ENCODE measurements at places on chromosomes 6 and 20.
A peak's percentile ranks its signal among the peaks of the same experiment; 100 is the strongest.

DNA sequence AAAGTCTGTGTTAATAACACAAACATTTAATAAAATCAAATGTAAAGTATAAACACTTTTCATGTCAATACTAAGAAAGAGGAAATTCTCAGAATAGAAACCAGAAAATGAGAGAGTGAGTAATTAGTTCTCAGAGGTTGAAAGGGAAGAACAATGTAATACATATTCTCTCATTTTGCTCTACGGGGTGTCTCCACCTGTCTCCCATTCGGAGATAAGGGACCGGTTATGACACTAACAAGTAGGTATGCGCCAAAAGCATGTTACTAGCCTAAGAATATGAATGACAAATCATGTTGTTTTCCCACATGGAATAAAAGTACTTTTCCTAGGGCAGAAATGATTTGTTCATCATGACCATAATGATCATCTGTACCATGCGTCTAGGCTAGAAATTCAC, 35.6 kb upstream of the PRELID3B start:
- ATAC-seq = no peak

DNA sequence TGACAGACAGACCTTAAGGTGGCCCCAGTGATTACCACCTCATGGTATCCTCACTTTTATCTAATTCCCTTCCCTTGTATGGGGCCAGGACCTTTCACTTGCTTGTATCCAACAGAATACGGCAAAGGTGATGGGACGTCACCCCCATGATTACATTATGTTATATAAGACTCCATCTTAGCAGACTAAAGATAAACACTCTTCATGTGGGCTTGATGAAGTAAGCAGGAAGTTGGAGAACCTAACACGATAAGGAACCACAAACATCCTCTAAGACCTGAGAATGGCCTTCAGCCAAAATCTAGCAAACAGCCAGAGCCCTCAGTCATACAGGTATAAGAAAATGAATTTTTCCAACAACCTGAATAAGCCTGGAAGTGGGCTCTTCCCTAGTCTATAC, 8.0 kb downstream of the SLC17A3 start:
- ATAC-seq = no peak

- ATAC-seq = peak; percentile 71
Observed at GRCh38 chr20:48751871-48752270, 75.9 kb downstream of the PREX1 start.

DNA sequence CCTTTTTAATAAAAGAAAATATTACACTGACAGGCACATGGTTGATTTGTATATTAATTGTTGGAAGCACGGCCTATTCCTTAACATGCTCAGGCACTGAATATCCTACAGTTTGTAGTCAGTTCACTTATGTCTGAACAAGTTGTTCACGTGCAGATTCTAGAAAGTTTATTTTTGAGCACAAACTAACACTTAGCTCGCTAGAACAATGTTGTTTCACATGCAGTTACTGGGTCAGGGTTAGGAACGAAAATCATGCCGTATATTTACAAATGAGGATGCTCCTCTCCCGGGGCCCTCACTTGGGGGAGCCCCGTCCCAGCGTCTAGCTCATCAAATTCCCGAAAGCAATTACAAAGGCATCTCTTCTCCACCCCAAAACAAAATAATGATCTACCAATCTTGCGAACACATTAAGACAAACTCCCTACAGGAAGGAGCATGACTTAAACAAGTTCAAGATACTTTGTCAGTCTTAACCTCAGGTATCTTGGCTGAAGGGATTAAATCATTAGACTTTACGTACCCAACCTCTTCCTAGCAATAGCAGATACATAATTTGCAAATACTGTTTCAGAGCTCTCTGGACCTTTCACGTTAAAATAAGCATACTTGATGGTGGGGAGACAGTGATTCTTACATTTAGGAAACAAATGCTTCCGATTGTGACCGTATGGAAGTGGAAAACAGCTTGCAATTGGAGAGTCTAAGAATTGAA, 1.5 kb downstream of the MAP7 start:
- no peak for ATAC-seq

DNA sequence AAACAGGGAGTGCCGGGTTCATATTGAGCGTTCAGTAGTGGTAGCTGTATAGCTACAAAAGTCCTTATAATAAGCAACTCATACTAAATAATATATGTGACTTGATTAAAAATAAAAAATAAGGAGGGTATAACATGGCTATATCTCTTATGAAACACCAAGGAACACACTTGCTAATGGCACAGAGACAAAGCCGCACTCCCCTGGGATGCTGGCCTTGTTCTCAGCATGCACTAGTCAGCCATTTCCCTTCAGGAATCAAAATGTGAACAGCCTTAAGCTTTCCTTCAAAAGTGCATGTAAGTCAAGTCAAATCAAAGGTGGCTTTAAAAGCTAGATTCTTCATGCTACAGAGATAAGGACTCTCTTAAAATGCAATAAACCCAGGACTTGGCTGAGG, 9.4 kb downstream of the HMGCLL1 start:
- no peak for ATAC-seq

DNA sequence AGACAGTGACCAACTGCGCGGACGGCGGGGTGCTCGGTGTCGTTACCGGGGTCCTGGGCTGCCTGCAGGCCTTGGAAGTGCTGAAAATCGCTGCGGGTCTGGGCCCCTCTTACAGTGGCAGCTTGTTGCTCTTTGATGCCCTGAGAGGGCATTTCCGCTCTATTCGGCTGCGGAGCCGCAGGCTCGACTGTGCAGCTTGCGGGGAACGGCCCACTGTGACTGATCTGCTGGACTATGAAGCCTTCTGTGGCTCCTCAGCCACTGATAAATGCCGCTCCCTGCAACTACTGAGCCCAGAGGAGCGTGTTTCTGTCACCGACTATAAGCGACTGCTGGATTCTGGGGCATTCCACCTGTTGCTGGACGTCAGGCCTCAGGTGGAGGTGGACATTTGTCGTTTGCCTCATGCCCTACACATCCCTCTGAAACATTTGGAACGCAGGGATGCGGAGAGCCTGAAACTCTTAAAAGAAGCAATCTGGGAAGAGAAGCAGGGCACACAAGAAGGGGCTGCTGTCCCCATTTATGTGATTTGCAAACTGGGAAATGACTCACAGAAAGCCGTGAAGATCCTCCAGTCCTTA, 1.0 kb downstream of the MOCS3 start:
- ATAC-seq = no peak

DNA sequence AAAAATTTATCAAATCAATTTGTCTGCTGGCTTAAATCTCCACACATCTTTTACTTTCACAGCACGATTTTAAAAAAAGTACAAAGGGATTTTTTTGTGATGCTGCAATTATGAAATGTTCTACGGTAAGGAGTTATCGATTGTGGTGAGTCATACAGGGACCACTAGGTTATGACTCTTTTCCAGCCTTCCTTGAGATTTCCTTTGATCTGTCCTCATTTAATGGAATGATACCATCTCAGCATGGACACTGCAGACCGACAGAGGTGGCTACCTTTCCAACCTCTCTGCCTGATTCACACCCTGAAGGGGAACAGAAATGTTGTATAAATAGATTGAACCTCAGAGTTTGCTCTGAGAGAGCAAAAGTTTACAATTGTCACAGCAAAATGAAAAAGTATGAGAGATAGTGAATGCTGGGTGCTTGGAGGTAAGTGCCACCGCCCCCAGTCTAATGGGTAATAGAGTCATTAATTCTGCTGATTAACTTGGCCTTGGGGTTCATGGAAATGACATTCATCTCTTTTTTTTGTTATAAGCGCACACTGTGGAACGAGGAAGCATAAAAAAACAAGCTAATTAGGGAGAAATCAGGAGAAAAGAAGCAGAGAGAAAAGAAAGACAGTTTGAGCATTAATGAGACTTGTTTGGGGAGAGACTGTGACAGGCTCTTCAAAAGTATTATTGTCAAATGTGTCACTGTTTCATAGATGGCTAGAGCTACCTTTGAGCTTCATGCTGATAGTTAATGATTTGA, 306.0 kb downstream of the RNF144B start:
- ATAC-seq = no peak

Measured in motor neuron (in vitro differentiated cells).